A673 (cell line): ENCODE measurements at places on chromosomes 11 and 22. TPM values are rescaled to one million over a fixed set of nuclear protein-coding genes. Genes with fewer than 3 reads are reported as not detected.

Gene DBX1
- not detected in 2 replicates for total RNA-seq

Gene CCDC15
- 4.3 and 5.4 TPM in 2 replicates for total RNA-seq

Gene ART5
- total RNA-seq, result not detected in 2 replicates

Gene MS4A1
- total RNA-seq, result not detected in 2 replicates

Gene MYO7A
- not detected in 2 replicates for total RNA-seq

Gene UBE2L6
- total RNA-seq, result 30.4 and 38.8 TPM in 2 replicates

Gene ART1
- total RNA-seq, result not detected in 2 replicates

Gene KCNK7
- 1.7 and 2.3 TPM in 2 replicates for total RNA-seq

Gene TMA7B
- not detected in 2 replicates for total RNA-seq

Gene C11orf87
- not detected in 2 replicates for total RNA-seq

Gene KCNJ4
- total RNA-seq, result 1.0 and 1.4 TPM in 2 replicates
